ENCODE measurements at places on chromosomes 2 and 18.
A peak's percentile ranks its signal among the peaks of the same experiment; 100 is the strongest.

DNA sequence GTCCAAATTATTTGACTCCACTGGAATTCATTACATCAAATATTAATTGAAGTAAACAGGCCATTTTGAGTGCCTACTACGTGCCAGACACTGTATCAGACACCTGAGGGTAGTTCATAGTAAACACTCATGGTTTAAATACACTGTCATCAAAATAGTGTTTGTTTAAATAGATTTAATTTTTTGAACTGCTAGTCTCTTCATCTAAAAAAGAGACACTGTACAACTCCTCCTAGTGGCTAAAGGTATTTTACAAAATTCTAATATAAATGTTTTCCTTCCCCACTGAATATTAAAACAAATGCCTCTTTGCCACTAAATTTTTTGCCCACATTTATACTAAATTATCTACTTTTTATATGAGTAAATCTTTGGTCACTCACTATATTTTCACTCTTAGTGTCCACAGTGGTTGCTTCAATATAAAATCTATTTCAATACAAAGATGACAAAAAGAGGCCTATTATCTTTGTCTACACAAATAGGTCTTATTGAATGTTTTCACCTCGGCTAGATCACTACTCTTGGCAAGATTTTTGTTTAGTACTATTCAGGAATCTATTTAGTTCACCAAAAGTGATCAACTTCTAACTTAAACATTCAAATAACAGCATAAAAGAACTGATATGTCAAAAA lies 122.1 kb downstream of the TMEM247 start:
- no peak for DNase-seq

DNA sequence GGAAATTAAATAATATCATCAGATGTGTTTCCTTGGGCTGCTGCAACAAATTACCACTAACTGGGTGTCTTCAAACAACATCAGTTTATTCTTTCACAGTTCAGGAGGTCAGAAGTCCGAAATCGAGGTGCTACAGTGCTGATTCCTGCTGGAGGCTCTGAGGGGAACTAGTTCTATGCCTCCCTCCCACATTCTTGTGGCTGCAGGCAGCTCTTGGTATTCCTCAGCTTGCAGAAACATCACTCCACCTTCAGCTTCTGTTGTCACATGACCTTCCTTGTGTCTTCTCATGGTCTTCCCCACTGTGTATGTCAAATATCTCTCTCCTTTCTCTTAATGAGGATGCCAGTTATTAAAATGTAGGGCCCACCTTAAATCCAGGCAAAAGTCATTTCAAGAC lies 29.3 kb upstream of the DCC start:
- DNase-seq = no peak

- DNase-seq = no peak
Observed at GRCh38 chr2:239532250-239532649, 131.4 kb upstream of the HDAC4 start.

GRCh38 chr2:19900931-19901441 lies 797 bp downstream of the TTC32 start:
- DNase-seq = no peak

DNA sequence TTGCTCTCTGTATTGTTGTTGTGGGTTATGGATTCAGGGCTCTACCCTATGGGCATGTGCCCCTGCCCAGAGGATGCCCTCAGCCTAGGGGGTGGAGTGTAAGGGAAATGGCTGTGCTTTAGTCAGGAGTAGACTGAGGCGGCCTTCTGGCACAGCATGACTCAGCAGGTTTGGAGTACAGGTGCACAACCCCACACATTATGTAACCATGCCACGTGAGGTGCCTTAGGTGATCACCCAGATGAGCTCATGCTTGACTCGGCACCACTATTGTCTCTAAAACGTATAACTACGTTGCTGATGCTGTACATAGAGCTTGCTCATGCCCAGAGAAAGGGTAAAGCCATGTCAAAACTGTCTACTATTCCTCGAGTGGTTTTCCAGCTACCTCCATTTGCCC lies 48.3 kb upstream of the ZC3H15 start:
- no peak for DNase-seq

- no peak for DNase-seq
Observed at GRCh38 chr18:70523035-70523791, 234.4 kb downstream of the SOCS6 start.

DNA sequence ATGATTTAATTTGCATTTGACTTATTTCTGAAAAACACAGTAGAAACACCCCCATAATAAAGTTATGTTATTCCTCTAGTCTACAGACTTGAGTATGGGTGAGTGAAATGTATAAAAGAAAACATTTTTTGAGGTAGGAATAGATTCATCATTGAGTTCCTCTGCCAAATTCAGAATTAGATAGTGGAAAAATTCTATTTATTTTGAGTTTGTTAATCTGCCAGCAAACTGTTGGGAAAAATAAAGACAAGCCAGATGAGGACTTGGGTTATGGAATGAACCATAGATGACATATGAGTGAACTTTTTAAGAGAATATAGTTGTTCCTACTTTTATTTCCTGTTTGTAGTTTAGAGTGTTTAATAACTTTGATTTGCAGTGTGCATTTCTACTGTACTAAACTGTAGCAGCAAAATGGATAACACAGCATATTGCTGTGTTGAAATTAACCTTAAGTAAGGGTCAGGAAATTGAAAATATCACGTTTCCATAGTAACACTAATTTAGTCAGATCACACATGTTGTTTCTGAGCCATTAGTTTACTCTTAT lies 35.6 kb upstream of the PNPT1 start:
- DNase-seq = no peak

DNA sequence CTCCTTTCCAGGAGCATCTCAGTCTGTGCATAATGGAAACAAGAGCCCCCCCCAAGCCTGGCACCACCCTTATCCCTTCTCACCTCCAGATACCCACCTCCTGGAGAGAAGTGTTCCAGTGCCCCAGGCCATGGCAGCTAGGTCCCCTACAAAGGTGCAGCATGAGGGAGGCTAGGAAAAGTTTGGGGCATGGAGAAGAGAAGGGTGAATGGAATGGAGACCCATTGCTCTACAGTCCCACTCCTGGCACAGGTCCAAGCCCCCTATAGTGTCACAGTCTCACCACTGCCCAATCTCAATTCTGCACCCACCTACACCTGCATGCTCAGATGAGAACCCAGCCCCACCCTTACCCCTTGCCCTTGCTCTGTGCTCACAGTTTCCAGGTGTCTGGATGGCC lies 897 bp downstream of the SLC23A3 start:
- no peak for DNase-seq

GRCh38 chr2:27133195-27133875 lies 1.1 kb downstream of the PREB start:
- DNase-seq = no peak

DNA sequence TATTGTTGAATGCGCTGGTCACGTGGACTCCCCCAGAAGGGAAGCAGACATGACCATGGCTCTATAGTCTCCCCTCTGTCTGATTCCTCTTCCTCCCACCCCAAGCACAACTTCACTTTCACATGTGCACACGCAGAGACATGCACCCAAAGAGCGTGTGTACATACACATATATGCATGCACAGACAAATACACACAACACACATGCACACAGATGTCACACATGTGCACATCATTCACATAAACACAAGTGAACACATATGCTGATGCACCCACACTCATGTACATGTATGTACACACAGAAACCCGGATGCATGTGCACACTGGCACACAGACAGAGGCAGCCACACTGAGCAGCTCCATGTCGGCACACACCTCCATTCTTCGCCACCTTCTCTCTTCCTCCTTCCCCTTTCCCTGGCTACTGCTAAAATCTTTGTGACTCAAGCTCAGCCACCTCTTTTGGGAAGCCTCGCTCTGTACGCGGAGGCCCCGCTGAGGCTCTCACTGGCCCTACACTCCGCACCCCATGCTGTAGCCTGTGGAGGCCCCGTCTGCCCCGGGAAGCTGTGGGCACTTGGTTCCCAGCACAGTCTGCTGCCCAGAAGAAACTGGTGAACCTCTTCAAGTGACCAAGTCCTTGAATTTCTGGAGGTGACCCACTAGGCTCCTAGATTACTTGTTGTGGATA lies 101.6 kb upstream of the TEX51 start:
- no peak for DNase-seq

DNA sequence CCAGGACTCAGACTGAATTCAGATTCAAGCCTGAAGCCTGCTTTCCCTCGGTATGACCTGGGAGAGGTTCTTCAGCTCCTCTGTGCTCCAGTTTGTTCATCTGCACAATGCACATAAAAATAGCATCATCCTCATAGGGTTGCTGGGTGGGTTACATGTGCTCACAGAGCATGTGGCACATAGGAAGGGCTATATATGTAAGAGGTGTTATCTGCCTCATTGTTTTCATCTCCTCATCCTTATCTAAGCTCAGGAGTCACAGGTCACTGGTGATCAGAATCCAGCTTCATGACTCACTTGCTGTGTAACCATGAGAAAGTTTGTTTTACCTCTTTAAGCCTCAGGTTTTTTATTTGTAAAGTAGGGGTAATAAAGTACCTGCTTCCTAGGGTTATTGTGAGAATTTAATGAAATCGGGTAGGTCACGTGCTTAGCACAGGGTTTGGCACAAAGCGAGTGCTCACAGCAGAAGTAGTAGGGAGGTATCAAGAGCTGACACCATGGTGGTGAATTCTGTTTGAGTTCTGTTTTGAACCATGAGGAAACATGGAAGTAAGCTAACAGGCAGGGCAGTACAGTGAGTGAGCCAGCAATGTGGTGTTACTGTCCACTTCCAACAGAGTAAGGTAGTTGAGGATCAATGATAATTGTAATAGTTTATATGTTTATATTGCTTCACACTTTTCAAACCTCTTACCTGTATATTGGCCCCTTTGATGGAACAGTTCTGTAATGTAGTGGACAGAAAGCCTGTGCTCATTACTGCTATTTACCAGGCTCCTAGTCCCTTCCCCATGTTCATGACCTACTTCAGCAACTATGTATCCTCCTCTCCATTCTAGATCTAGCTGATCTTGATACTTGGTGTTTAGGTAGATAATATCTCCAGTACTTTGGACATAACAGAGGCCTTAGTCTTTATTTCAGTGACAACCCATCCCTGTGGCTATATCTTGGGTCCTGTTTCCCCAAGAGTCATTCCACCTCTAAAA lies 141.4 kb upstream of the LTBP1 start:
- no peak for DNase-seq

GRCh38 chr18:10228326-10228725 lies 226.1 kb upstream of the APCDD1 start:
- DNase-seq = no peak

DNA sequence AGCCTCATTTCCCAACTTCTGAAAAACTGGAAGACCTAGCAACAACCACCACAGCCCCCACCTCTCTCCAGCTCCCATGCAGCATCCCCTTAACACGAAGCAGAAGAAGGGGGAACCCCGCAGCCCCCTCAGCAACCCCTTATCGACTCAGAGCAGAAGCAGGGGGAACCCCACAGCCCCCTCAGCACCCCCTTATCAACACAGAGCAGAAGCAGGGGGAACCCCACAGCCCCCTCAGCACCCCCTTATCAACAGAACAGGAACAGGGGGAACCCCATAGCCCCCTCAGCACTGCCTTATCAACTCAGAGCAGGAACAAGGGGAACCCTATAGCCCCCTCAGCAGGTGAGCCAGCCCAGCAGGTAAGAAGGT lies 6.7 kb downstream of the SLC66A2 start:
- no peak for DNase-seq

DNA sequence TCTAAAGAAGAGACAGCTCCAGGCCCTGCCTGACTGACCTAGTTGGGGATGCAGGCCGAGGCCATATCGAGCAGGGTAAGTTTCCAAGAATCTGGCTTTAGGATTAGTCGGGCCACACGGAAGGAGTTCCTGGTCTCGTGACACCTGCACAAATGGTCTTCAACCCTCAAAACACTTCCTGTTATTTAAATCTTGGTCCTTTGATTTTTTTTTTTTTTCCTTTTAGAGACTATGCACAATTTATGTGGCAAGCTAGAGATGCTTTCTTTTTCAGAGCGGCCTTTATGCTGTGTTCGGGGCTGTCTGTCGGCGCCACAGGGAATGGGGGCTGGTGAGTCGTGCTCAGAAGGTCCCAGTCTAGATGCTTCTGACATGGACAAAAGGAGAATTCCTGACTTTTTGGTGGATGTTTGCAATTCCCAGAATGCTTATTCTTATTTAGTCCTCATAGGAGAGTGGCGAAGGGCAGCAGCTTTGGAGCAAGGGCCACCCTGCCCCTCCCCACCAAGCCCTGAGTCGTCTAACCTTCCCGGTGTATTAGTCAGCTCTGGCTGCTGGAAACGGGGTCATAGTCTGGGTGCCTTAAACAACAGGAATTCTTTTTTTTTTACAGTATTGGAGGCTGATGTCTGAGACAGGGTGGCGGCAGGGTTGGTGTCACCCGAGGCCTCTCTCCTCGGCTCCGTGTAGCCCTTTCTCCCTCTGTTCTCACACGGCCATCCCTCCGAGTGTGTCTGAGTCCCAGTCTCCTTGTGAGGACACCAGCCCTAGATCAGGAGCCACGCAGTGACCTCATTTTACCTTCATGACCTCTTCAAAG lies 27.4 kb downstream of the HPCAL1 start:
- DNase-seq = peak; percentile 4

- peak; percentile 46 for DNase-seq
Observed at GRCh38 chr2:42128721-42129486, 40.2 kb upstream of the EML4 start.

GRCh38 chr2:207282916-207283315 lies 117.2 kb upstream of the KLF7 start:
- DNase-seq = no peak

- peak; percentile 95 for DNase-seq
Observed at GRCh38 chr2:28224648-28225472, 167.8 kb upstream of the FOSL2 start.

GRCh38 chr2:44829771-44830170 lies 111.7 kb upstream of the SIX3 start:
- no peak for DNase-seq

DNA sequence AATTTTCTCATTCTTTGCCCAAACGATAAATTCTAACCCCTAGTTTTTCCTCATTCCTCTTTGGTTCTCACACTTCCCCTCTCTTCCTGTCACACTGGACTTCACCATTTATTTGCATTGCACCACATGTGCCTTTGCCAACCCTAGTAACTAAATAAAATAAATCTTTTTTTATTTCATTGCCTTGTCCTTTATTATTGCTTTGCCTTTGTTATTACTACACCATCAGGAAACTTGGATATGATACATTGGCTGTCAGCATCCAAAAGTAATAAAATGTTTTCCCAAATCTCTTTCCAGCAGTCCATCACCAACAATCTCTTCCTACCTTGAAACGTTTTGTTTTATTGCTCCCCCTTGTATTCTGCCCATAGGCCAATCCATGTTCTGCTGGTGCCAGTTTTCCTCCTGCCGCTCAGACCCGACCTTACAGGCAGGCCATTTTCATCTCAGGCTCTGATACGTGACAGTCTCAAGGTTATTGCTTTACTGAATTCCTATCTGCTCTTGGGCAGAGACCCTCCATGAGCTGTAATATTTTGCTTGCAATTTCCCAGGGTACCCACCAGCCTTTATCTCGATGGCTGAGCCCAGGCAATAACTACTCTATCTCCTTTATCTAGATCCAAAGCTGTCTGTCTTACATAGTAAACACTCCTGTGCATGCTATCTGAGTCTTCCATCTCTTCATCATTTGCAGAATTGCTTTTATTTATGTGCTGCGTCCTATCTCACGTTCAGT lies 19.3 kb upstream of the LCLAT1 start:
- no peak for DNase-seq

All from AG09309 (cell line).